AG04449 (cell line): ENCODE measurements at places on chromosomes 13 and 19.

- DNase-seq, result no peak
Measured at GRCh38 chr13:51728275-51728673, 75.7 kb downstream of the DHRS12 start.

DNA sequence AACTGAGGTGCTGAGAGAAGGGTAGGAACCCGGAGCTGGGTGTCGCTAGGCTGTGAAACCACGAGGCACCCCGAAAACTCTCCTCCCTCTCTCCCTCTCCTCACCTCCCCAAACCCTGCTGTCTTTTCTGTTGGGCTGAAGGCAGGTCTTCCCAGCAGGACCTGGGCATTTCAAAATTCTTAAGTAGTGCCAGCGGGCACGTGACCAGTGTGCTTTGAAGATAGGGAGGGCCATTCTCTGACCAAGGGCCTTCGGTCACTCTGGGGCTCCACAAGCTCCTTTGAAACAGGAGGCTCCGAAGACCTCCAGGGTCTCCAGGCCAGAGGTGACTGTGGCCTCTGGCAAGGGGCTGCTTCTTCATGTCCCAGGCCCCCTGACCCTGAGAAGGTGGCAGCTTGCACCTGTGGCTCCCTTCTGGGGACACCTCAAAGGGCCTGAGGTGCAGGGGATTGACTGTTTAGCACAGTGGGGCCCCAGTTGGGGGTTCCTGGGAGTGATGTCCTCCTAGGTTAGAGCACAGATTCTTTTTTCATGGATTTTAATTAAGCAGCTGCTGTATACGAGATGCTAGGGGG lies 48.3 kb downstream of the DNM2 start:
- DNase-seq, result no peak

GRCh38 chr19:10830931-10831779 lies 4.9 kb downstream of the TMED1 start:
- no peak for DNase-seq

DNA sequence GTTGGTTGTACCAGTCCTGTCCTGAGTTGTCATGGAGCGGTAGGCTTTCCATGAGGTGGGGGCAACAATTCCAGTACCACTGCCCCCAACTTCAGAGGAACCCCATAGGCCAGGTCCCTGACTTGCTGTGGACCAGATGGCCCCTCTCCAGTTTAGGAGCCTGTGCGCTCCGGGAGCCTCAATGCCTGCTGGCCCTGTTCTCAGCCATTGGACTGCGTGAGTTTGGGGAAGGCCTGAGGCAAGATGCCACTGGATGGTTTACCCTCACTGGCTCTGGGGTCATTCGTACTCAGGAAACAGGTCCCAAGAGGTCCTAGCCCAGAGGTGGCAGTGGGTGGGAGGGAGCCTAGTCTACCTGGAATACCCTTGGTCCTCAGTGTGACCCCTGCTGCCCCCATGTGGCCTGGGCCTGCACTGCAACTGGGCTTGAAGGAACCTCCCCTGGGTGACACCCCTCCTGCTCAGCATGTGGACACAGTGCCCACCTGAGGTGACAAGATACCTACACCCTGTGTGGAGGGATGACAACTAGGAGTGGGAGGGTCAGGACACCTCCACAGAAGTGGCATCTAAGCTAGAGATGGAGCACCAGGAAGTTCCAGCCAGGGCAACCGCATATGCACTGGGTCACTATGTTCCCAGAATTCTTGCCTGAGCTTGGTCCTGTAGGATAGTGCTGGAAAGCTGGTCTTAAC lies 6.0 kb upstream of the PRR19 start:
- no peak for DNase-seq

- DNase-seq, result no peak
Measured at GRCh38 chr19:18883526-18884304, 12.2 kb downstream of the CERS1 start.

DNA sequence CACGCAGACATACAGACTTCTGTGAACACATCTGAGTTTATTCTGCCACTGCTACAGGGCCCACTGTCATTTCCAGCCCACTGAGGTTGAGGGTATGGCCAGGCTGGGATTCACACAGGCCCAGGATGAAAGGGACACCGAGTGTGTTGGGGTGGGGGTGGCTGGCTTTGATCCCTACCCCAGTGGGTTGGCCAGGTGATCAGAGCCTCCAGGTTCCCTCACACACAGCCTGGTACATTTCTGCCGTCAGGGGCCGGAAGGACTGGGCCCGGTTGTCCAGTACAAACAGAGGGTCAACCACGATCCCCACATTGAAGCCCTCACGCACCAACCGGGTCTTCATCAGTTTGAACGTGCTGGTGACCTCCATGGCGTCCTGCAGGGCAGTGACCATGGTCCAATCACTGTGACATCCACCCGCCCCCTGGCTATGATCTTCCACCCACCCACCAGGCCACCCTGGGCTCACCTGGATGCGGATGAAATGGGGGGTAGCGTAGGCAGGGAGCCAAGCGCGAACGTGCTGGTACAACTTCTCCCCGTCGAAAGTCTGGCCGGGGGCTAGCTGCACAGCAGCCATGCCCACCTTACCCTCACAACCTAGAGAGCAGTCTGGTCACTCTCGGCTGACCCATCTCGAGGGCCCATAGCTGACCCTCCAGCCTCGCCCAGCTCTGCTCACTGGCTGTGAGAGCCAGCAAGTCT lies 13.3 kb downstream of the SLC27A5 start:
- no peak for DNase-seq

GRCh38 chr13:48043789-48044503 lies 6.4 kb downstream of the NUDT15 start:
- DNase-seq, result peak; percentile 31

DNA sequence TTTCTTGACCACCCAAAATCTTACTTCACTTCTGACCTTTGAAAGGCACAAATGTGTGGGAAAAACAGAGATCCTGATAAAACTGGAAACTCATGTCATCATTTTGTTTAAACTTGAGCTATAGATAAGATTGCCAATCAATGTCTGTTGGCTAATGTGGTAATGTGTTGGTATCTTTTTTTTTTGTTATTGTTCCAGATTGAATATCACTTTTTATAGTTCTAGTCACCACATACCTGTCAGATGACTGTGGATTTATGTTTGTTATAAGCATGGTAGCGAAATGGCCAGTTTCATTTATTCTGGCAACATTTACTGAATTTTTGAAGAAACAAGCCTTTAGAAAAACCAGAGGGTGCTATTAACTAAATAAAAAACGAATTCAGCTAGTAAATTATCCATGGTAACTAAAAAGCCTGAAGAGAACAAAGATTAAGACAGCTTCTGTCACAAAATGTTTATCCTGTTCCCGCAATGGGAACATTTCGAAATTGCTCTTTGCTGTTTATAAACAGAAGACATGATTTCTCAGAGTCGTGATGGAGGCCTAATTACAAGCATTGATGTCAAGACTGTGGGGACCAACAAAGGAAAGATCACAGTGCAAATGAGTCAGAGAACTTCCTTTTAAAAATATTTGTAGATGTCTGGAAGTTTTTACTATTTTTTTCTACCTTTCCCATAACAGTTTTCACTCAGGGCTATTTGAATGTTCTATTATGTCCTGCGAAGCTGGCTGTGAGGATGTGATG lies 82.9 kb upstream of the POSTN start:
- DNase-seq, result peak; percentile 69

DNA sequence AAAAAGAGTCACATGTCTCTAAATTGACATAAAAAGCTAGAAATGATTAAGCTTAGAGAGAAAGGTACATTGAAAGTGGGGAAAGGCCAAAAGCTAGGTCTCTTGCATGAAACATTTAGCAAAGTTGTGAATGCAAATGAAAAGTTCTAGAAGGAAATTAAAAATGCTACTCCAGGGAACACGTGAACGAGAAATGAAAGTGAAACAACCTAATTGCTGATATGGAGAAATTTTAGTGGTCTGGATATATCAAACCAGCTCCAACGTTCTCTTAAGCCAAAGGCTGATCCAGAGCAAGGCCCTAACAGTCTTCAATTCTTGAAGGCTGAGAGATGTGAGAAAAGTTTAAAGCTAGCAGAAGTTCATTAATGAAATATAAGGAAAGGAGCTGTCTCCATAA lies 419.8 kb downstream of the SLITRK6 start:
- no peak for DNase-seq

DNA sequence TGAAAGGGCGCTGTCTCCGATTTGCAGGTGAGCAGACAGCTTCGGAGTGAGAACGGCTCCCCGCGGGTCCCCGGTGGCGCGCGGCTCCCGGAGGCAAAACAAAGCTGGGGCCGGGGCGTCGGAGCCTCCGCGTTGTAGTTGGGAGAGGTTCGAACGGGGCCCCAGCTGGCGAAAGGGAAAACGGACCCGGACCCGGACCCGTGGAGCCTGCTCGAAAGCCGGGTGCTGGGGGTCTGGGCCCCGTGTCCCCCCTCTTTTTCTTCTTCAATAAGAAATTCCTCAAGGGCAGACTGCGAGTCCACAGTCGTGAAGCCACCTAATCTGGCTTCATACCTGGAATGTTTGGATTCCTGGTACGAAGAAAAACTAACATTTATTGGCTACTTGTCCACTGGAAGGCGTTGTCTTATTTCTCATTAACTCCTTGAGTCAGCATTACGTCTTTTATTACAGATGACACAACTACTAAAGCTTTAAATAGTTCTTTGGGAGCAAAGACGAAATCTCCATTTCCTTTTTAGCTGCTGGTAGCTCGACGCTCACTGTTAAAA lies 632 bp upstream of the MTIF3 start:
- no peak for DNase-seq

DNA sequence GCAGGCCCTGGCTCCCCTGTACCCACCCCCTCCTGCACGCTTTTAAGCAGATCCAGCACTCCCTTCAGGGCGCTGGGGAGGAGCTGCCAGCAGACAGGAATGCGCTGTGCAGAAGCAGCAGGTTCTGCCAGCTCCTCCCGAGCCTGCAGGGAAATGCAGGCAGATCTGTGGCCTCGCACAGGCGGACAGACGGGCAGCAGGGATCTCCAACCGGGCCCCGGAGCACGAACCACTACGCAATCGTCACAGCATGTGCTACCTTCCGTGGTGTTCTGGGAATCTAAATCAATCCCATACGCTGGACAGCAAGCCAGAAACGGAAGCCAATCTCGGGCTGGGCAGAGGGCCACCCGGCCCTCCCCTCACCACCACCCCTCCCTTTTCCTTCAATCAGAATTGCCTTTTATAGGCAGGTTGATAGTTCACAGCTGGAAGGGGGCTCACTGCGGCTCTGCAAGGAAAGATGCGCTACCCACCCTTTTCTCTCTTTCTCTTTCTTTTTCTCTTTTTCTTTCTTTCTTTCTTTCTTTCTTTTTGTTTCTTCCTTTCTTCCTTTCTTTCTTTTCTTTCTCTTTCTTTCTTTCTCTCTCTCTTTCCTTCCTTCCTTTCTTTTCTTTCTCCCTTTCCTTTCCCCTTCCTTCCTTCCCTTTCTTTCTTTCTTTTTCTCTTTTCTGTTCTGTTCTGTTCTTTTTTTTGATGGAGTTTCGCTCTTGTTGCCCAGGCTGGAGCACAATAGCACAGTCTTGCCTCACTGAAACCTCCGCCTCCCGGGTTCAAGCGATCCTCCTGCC lies 99.9 kb downstream of the GNG7 start:
- DNase-seq, result peak; percentile 93

GRCh38 chr13:75347925-75348324 lies 134.0 kb downstream of the TBC1D4 start:
- DNase-seq, result no peak

DNA sequence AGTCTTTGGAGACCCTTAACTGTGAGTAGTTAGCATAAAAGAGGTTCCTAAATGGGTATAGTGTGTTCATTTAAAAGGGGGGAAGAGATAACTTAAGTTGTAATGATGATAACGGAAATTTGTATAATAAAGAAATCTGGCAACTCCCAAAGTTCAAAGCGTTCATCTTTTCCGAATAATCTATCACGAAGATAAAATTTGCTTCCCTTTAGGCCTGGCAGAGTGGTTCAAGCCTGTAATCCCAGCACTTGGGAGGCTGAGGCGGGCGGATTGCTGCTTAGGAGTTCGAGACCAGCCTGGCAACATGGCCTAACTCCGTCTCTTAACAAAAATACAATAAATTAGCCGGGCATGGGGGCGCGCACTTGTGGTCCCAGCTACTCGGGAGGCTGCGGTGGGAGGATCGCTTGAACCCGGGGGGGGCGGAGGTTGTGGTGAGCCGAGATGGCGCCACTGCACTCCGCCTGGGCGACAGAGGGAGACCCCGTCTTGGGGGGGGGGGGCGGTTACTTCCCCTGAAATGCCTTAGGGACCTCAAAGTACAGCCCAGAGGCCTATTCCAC lies 934 bp downstream of the N4BP2L2 start:
- DNase-seq, result no peak
